NCI-H187 treated with DMSO at 0.1 percent for 48 hours (cell line): ENCODE measurements at places on chromosomes 7 and 10.

GRCh38 chr7:28296571-28297483 lies 115.5 kb upstream of the CREB5 start:
- peak; percentile 0 for DNase-seq

GRCh38 chr7:17093461-17093860 lies 205.0 kb upstream of the AHR start:
- no peak for DNase-seq

GRCh38 chr10:103529539-103529938 lies 36.0 kb downstream of the NEURL1 start:
- no peak for DNase-seq

- no peak for DNase-seq
Measured at GRCh38 chr7:8277394-8277982, 15.5 kb upstream of the ICA1 start.

DNA sequence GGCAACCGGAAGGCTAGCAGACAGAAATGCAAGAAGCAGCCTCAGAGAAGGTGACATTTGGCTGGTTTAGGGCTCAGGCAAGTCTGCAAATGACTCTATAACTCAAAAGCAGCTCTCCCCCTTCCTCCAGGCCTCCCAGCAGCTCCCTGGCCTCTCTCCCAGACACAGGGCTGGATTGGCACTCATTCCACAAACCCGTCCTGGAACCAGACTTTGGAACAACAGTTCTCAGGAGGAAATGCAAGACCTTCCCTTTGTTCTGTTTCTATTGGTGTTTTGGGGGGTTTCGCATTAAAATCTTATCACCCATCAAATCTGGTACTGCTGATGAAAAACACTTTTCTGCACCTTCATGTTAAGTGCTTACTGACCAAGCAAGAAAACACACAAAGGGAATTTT lies 40.3 kb upstream of the EFCAB10 start:
- DNase-seq, result no peak

GRCh38 chr10:42753507-42754154 lies 29.0 kb upstream of the BMS1 start:
- no peak for DNase-seq

DNA sequence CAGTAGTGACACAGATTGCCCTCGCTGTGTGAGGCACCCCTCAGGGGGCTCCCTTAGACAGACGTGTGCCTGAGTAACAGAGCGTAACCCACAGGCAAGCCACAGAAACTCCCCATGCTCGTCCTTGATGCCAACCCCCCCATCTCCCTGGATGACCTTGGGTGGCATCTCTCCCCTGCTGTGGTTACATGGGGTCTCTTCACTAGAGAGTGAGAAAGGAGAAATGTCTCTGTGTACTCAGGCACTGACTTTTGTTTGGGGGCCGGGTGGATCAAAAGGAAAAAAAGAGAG lies 1.1 kb upstream of the ASB10 start:
- no peak for DNase-seq

DNA sequence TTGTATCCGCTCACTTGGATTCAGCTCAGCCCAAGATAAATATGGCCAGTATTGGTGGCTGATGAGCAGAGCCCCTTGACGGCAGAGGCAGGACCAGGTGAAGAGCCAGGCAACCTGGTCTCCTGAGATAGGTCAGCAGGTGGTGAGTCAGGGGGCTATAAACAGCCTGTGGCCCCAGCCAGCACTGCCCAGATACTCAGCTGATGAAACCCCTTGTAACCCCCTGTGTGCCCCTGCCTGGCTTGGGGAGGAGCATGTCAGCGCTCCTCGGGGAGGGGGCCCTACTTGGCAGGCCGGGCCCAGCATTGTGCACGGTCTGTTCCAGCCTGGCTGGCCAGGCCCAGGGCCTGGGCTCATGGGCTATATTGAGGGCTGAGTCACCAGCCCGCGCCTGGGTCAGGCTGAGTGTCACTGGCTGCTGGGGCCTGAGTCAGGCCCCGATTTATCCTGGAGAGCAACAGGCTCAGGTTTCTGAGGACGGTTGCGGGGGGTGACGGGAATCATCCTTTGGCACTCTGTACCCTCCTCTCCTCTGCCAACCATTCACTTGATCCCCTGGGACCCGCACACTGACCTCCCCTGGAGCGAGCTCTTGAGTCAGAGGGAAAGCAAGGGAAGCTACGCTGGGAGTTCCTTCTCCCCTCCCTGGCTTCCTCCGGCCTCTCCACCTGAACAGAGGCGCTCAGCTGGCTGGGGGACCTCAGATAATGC lies 2.8 kb upstream of the FLNC start:
- DNase-seq, result no peak

GRCh38 chr10:13858709-13859108 lies 271.9 kb downstream of the PRPF18 start:
- no peak for DNase-seq

DNA sequence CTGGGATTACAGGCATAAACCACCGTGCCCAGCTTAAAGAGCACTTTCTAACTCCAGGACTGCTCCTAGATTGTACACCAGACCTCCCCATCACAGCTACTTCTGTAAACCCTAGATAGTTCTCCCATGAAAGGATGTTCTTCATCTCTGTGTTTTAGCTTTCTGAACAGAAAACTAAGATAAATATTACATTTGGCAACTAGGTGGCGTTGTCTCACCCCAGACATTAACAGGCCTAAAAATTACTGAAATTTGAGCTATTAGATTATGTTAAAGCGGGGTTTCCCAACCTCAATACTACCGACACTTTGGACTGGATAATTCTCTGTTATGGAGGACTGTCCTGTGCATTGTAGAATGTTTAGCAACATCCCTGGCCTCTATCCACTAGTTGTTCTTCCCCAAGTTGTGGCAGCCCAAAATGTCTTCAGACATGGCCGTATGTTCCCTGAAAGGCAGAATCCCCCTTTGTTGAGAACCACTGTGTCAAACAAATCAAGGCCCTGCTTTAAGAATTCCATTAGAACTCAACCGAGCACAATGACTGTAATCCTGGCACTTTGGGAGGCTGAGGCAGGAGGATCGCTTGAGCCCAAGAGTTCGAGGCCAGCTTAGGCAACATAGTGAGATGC lies 19.1 kb downstream of the ATOH7 start:
- no peak for DNase-seq

DNA sequence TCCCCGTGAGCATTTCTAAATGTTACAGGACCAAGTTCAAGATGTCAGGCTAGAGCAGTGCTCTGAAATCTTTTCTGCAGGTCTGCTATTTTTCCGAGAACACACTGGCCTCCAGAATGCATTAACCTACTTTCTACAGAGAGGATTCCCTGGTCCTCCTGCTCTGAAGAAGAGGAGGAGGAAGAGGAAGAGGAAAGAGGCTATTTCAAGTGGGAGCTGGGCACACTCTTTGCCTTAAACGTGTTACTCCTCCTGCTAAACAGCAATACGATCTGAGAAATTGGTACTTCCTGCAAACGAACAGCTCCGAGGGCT lies 157.4 kb downstream of the FRMD4A start:
- no peak for DNase-seq

- no peak for DNase-seq
Measured at GRCh38 chr10:4541292-4541691, 284.7 kb upstream of the AKR1E2 start.
